ENCODE measurements at places on chromosomes 7 and 10.

DNA sequence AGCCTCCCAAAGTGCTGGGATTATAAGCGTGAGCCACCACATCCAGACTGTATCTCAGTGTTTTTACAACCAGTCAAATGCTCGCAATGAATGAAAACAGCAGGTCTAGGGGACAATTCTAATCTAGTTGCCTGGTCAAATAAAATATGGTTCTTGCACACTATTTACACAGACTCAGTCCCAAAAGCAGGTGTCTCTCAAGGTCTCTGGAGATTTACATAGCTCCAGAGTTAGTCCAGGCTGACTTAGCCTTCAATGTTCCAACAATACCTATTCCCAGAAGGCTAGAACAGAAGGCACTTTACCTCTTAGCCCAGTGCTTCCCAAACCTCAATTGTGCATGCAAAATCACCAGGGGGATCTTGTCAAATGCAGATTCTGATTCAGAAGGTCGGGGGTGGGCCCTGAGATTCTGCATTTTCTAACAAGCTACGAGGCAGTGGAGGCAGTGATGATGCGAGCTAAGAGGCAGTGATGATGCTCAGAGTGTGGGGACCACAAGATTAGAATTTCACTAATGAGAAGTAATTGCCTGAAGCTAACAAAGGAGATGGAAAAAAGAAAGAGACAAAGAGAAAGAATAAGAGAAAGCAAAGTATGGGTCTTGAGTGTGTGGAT, 6.4 kb downstream of the KIAA1549 start:
- no peak for DNase-seq

GRCh38 chr10:101892782-101893391, 49.3 kb upstream of the KCNIP2 start:
- no peak for DNase-seq

- DNase-seq: no peak
Observed at GRCh38 chr7:95200741-95201140, 123.6 kb downstream of the PON1 start.

GRCh38 chr10:4214908-4215307, 429.9 kb upstream of the KLF6 start:
- no peak for DNase-seq

GRCh38 chr10:71255808-71256660, 43.7 kb downstream of the UNC5B start:
- DNase-seq: peak; percentile 89

DNA sequence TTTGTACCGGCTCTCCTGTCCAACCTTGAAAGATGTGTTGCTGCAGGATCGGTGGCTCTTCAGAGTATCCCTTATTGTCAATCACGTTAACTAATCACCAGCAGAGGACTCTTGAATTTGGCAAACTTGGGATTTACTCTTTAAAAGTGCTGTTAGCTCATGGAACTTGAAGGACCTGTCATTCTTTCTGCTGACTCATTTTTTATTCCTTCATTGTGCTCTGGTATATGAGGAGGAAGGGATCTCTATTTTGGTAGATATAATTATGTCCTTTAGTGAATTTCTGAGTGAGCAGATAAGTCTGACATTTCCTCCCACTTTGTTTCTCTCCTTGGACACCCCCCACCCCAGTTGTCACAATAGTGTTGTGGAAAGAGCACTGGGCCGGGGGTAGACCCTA, 175.1 kb upstream of the HDAC9 start:
- DNase-seq: no peak

Measured in posterior vena cava (tissue), 2 donors.